Stimulated activated CD4-positive, alpha-beta T cell treated with anti-CD3 and anti-CD28 coated beads, Interleukin-1b, Interleukin-23, amount 100 ng/mL, for 24 hours (primary cell): ENCODE measurements at places on chromosomes 12 and 14.

DNA sequence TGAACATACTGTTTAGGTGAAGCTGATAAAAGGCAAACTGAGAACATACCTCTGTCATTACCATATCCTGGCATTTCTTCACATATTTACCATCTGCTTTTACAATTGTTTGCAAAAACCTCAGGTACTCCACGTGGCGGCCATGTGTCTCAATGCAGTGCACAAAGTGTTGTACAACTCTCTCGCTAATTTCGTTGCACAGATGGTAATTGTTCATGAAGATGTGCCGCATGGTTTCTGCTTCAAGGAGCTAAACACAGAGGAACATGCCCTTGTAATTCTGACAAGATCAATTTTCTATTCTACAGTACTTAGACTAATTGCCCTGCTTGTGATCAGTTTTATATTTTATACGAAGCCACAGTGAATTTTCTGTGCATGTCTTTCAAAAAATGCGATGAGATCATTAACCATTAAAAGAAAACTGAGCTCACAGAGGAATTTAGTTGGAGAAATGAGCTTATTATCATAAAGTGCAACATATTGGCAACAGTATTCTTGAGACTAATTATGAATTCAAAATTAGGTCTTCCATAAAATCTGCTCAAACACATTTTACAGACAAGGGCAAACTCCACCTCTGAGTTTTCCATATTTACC lies 233.8 kb downstream of the ITPR2 start:
- no peak for DNase-seq

GRCh38 chr12:47947341-47947740 lies 16.1 kb upstream of the TMEM106C start:
- no peak for DNase-seq

DNA sequence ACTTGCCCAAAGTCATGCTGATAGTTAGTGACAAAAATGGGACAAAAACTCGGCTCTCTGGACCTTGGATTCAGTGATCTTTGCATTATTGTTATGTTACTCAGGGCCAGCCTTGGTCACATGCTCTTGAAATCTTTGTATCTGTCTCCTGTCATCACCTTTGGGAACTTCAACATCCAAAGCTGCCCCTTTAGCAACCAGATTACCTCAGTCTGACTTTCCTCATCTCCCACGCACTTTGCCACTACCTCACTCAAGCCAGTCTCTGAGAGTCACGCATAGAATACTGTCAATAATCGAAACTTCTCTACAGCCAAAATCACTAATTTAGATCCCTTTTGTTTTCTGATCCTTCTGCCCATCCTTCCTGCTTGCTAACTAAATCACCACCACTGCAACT lies 90.8 kb upstream of the DAAM1 start:
- DNase-seq: no peak

- DNase-seq: no peak
Observed at GRCh38 chr12:107025671-107026070, 38.7 kb upstream of the MTERF2 start.

DNA sequence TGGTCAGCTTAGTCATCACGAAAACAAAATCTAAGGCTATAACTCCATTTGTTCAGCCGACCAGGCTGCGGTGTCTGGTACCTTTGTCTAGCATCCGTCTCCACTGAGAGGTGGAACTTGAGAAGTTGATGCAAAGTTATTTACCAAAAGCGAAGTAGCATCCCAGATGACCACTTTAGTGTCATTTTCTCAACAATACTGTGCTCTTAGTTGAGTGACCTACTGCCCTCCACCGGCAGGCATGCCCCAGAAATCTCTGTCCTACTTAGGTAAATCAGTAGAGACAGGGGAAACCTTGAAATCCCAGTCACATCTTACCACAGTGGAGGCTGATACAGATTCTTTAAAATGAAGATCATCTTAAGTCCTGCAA lies 1.3 kb upstream of the ST8SIA1 start:
- no peak for DNase-seq
